ENCODE measurements at places on chromosomes 5 and 9.

GRCh38 chr5:112649882-112650281 is 87.8 kb upstream of the APC start:
- DNase-seq: no peak

GRCh38 chr9:68925175-68925574 is 88.7 kb downstream of the PRKACG start:
- no peak for DNase-seq

DNA sequence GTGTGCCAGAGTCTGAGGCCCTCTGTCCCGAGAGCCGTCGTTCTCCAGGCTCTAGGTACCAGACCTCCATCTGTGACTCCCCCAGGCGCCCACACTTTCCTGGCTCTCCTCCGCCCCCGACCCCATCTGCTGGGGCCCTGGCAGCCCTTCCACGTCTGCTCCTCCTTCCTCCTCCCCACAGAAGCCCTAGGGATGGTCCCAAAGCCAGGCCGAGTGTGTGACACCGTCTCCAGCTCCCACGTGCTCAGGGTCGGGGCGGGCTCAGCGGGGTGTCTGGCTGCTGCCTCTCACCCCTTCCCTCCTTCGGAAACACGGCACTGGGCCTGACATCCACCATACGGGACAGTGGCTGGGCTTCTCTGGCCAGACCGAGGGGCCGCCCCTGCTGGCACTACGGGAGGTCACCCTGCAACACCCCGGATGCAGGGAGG is 20.5 kb upstream of the SLC6A19 start:
- DNase-seq: no peak

DNA sequence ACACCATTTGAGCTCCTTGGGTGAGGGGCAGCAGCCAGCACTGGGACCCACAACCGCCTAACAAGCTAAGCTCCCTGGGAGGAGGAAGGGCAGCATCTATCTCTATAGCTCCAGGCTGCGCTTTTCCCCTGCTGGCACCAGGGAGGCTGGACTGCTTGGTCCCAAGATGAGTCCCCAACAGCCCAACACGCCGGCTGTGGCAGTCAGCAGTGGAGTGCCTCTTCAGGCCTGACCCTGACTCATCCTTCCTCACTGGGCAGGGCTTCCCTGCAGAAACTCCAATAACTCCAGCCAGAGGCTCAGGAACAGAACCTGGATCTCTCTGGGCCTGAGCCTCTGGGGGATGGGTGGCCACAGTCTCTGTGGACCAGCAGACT is 113.7 kb upstream of the ADAMTS16 start:
- no peak for DNase-seq

DNA sequence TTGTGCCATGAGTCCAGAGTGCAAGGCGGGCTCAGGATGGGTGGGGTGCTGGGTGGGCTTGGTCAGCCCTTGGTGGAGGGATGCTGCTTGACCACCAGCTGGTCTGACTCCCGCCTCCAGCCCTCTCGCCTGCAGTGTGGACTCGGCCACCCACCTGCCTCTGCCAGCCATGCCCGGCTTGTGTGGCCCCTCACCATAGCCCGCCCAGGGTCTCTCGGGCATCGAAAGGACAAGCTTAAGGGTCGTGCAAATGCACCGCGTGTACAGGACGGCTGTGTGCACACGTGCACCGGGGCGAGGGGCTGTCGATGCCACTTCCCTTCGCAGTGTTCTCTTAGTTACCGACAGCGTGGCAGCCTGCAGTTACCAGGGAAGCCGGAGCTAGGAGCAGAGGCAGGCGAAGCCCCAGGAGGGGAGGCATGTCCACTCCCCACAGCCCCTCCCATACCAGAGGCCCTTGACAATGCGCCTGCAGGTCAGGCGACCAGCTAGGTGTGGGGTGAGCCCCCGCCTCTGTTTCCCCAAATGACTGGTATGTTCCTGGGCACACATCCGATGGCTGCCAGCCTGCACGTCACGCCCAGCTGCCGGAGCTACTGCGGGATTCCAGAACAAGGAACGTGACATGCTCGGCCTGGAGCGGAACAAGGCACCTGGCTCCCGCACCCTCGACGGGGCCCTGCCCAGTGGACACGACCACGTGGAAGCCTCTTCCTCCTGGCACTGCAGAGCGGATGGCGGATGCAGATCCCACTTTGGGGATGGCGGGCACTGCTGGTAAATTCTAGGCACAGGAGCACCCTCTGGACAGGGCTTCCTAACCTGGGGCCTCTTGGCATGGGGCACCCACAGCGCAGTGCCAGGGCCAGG is 7.8 kb downstream of the LCN9 start:
- DNase-seq: no peak

DNA sequence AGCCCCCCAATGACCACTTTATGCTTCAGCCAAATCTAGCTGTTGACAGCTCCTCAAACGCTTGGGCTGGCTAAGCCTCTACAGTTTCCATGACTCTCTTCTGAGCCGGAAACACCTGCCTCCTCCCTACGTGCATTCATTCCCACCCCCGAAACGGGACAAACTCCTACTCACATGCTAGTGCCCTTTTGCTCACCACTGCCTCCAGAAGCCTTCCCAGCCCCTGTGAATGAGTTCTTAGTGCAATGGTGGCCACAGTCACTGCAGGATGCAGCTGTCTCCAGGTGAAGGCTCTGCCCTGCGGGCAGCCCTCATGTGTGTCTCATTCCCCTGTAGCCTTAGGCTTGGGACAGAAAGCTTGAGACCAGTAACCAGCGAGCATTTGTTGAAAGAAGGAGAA is 68.8 kb upstream of the DAB2IP start:
- DNase-seq: no peak

- no peak for DNase-seq
Observed at GRCh38 chr5:130066644-130067043, 162.4 kb downstream of the CHSY3 start.

GRCh38 chr5:175354964-175355363 is 89.0 kb downstream of the DRD1 start:
- DNase-seq: no peak

DNA sequence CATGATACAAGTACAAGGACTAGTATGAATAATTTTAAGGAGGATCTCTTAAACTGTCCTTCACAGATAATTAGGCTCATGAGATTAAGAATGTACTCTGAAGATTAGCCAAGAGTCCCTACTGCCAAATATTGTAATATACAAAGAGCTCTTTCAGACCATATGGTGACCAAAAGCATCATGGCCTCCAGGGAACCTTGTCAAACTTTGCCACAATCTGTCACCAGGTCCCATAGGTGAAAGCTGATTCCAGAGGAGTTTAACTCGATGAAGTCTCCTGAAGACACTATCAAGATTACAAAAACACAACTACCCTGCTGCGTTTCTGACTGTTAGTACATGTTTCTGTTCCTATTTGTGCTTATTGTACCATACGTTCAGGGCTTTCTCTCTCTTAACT is 395.4 kb upstream of the ITGA1 start:
- DNase-seq: no peak

DNA sequence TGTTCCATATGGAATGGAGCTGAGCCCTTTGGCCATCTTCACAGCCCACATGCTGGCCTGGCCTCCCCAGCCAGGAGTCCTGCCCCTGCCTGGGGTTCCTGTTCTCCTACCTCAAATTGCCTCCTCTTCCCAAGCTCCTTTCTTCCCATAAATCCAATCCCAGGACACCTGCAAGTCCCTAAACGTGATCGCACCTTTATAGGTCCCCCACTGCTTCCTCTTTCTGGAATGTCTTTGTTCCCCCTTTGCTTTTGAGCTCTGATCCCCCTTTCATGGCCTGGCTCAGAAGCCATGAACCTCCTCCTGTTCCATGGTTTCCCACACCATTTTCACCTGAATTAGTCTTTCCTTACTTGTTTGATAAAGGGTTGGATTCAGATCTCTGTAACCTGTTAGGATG is 68.5 kb downstream of the TRPC7 start:
- DNase-seq: no peak

- no peak for DNase-seq
Observed at GRCh38 chr9:130857864-130858738, 23.0 kb downstream of the ABL1 start.

- DNase-seq: no peak
Observed at GRCh38 chr5:77366717-77367500, 125.2 kb downstream of the WDR41 start.

DNA sequence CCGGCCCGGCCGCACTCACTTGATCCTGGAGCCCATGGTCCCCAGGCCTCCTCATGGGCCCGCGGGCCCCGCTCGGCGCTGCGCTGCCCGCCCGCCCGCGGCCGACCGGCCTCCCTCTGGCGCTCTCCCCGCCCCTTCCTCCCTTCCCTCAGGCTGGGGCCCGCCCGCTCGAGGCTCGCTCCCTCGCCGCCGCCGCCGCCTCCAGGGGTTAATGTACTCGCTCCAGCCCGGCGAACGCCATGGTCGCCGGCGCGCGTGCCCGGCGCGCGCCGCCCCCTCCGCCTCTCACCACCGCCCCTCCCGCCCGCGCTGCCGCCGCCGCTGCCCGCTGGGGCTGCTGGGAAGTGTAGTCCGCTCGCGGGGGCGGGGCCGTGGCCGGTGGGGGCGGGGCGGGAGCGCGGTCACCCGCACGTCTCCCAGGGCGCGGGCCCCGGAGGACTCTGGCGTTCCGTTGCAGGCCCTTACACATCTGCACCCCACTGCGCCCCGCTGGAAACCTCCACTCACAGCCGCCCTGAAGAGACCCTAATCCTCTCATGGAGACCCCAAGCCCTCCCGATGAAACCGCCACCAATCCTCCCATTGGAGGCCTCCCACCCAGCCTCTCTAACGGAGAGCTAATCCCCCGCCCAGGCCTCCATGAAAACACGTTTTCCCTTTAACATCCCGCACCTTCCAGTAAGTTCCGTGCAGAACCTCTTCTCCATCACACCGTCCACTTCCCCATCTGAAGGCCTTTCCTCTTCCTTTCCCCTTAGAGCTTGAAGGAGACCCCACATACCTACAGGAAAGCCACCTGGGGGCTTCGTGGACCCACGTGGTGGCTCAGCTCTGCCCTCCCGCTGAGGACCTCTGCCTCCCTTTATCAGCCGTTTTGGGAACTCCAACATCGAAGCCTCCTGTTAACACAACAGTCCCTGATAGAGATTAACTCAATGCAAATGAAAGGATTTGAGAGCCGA is at the start of gene DENND1A:
TSS of gene DENND1A (minus strand) at position 257 of the 962 bp plus-strand sequence. CDS start at position 36, 221 bp downstream.
- DNase-seq: peak; percentile 86

GRCh38 chr9:26677965-26678706 is 214.5 kb downstream of the CAAP1 start:
- DNase-seq: no peak

DNA sequence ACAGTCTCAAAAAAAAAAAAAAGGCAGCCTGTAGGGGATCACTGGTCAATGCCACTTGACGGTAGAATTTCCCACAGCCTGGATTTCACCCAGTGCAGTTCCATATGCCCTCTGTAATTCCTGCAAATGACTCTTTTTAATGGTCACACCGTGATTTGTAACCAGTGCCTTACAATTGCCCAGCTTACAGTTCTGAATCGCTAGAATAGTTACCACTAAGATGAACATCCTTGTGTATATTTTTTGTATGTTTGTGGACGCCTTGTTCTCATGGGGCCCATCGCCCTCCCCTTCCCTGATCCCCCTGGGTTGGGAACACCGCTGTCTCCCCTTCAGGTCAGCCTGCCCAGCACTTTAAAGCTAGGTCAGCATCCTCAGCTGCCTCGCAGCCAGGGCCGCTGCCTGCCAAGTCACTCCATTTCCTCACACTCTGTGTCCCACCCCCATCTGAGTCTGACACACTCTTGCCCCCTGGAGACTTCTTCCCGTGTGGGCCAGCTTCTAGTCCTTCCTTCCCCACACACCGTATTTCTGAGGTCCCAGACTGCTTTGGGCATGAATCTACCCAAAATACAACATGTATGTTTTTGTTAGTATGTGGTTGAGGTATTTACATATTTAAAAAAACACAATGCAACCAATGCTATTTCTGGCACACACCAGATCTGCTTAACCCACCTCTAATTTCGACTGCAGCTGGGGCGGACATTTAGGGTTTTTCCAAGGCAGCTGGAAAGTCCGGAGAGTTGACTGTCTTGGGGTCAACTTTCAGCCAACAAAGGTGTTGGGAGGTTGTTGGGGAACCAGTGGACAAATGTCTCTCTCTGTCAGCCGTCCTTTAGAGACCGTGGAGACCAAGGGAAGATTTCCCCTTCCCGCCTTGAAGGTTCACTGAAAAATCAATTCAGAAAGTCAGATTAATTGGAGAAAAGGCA is 120.5 kb upstream of the NEK6 start:
- no peak for DNase-seq

DNA sequence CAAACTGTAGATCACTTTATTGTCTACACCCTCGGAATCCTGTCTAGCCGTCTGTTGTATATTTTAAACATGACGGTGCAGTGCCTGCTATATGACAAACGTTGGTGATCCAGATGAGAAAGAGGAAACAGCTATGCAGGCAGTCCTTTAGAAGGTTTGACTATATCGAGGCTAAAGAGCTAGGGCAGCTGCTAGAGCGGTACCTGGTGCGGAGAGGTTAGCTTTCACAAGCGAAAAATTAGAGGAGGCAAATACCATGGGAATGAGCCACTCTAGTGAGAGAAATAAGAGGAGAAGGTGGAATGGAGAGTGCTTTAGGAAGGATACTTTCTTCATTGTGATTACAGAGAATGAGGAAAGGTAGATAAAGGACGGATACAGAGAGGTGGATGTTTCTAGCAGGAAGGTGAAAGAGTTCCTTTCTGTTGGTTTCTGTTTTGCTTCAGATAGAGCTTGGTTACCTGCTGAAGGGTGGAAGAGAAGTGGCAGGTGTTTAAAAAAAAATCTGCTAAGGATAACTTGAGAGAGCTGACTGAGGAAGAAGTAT is 959 bp upstream of the FBXL17 start:
- DNase-seq: no peak

- no peak for DNase-seq
Observed at GRCh38 chr9:13860946-13861640, 452.8 kb downstream of the NFIB start.

- DNase-seq: no peak
Observed at GRCh38 chr9:78725503-78725902, 428.6 kb downstream of the PSAT1 start.

GRCh38 chr5:9302218-9302617 is 243.7 kb downstream of the SEMA5A start:
- no peak for DNase-seq

GRCh38 chr9:101977614-101978210 is 239.3 kb upstream of the GRIN3A start:
- DNase-seq: no peak

GRCh38 chr9:70888471-70888870 is 232.9 kb downstream of the TRPM3 start:
- no peak for DNase-seq

DNA sequence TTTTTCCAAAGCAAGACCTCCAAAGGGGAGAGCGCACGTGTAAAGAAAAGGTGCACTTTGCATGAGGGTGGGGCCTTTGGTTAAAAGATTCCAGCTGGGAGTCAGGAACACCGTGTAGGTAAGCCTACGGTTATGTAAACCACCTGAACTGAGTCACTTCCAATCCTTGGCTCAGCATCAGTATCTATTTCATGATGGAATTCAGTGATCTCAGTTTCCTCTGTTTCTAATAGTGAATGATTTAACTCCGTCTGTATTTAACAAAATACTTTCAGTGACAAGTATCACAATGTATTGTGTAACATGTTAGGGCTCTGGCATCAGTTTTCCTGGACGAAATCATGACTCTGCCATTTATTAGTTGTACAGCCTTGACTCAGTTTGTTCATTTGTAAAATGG is 1.3 kb upstream of the SVEP1 start:
- no peak for DNase-seq

- DNase-seq: no peak
Observed at GRCh38 chr9:136572003-136572827, 26.4 kb upstream of the NOTCH1 start.

GRCh38 chr9:76521244-76521681 is 62.3 kb downstream of the GCNT1 start:
- DNase-seq: no peak

GRCh38 chr5:76000582-76000981 is 82.6 kb upstream of the SV2C start:
- DNase-seq: peak; percentile 4
